ENCODE measurements at places on chromosomes 5 and 9.

GRCh38 chr5:145668714-145669113 is 166.4 kb downstream of the PRELID2 start:
- no peak for DNase-seq

- DNase-seq: no peak
These were observed 19.8 kb downstream of the ABL1 start for GRCh38 chr9:130854835-130855234.

GRCh38 chr5:94849821-94850736 is 231.6 kb downstream of the SLF1 start:
- DNase-seq: no peak

DNA sequence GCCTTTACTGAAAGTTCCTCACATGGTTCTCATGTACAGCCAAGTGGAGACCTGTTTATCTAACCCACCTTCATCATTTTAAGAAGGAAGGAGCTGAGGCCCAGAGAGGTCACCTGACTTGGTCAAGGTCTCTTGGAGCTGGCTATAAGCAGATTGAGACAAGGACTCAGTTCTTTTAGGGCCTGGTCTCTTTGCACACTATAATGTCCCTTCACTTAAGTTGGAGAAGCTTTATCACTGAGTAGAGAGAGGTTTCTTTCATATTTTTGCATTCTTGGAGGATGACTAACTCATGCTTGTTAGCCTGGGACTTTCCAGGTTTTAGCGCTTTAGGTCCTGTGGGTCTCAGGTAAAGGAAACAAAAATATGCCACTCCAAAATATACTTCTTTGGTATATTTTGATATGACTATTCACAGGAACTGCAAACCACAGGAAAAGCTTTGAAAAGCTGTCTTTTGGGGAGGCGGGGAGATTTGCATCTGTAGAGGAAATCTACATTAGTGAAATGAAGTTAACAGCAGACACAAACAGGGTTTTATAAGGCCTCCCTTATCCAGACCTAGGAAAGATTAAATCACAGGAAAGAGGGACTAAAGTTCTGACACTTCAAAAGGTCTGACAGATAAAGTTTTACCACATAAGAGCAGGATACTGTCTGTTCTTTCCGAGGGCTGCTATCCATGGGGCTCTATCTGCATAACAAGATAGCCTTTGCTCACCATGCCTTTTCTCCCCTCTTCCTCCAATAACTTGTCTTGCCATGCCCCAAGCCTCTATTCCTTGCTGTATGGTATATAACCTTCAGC is 95.8 kb upstream of the ANKRD55 start:
- DNase-seq: no peak

GRCh38 chr9:85501882-85502281 is 239.9 kb downstream of the AGTPBP1 start:
- DNase-seq: no peak

DNA sequence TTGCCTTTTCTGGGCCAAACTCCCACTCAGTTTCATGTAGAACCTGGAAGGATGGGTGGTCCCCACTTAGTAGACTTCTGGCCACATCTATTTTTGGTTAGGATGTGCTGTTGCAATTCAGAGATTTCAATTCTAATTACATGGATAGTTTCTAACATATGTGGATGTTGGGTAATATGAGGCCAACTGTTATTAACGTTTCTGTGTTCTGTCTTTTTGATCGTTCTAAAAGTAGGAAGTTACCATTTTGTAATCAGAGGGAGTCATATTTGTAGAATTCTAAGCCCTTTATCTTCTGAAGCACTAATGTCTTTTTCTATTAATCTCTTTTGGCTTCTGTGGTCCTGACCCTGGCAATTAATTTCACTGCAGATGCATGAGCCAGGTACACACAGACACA is 141.6 kb upstream of the SPEF2 start:
- DNase-seq: no peak

GRCh38 chr9:15693701-15694100 is 140.9 kb downstream of the CCDC171 start:
- DNase-seq: no peak

DNA sequence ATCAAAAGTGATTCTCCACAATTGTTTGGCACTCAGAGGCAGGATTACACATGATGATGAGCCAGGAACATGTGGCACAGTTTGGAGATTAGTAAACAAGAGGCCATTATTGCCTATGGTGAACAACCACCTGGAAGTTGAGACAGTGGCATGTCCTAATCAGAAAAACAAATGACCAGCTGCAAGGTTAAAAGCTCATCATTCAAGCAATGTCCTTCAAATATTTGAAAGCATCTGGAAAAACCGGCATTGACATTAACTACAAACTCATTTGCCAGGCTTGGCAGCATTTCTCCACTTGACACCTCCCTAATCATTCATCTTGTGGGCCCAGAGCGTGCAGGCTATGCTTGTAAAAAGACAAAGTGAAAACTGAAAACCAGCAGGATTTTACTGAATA is 80.6 kb upstream of the MEGF10 start:
- no peak for DNase-seq

DNA sequence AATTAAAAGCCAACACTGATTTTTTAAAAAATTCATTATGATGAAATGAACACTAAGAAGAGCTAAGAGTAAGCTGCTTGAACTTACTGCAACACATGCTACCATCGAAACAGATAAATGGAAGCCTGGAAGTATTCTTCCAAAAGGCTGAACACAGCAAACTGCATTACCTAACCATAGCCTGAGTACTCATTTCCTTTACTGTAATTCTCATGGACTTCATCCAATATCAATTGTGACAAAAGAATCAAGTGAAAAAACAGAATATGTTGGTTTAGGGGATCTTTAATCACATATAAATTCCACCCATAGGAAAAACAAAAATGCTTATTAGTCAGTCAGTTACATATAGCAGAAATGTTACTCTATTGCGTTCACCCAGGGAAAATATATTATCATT is 68.5 kb downstream of the DROSHA start:
- DNase-seq: no peak

- DNase-seq: peak; percentile 75
These were observed 41.7 kb downstream of the RETREG1 start for GRCh38 chr5:16574789-16575721.

GRCh38 chr9:84874596-84874995 is 205.1 kb downstream of the NTRK2 start:
- DNase-seq: no peak

DNA sequence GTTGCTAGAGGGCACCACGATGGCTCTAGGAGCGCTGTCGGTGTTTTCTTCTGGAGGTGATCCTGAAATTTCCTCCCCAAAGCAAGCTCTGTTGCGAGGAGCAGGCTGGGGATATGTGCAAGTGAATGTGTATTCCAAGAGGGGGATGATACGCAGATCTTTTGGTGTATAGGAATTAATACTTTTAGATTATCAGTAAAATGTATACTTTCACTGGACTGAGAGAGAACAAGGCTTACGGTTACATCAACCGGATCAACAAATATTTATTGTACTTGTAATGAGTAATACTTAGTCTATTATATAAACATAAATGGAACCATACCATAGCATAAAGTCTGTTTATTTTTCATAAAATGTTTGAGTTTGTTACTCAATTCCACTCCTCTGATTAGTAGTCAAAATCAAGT is 632 bp upstream of the PRKAA1 start:
- no peak for DNase-seq

DNA sequence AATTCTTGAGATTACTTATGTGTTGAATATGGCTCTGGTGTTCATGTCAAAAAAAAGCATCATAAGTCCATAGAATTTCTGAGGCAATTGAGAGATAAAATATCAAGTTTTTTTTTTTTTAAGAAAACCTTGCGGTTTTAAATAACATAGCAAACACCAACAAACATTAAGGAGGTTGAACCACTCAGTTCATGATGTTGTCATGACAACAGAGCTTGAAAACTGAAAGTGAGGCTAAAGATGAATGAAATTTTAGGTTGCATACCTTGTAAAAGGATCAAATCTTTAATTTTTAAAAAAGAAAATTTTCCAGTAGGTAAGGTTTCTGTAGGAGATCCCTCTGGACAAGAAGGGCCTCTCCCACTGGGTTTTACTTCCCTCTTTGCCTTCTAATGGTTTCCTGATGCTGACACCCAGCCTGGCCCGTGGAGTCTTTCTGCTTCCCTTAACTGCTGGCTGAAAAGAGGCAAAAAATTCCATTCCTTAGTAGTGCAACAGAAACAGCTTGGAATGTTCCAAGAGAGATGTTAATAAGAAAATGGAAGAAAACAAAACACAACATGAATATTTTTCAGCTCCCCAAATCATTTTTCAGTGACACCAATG is 60.0 kb upstream of the FER start:
- DNase-seq: no peak

- DNase-seq: no peak
These were observed 52.5 kb upstream of the PDE8B start for GRCh38 chr5:77157732-77158532.

DNA sequence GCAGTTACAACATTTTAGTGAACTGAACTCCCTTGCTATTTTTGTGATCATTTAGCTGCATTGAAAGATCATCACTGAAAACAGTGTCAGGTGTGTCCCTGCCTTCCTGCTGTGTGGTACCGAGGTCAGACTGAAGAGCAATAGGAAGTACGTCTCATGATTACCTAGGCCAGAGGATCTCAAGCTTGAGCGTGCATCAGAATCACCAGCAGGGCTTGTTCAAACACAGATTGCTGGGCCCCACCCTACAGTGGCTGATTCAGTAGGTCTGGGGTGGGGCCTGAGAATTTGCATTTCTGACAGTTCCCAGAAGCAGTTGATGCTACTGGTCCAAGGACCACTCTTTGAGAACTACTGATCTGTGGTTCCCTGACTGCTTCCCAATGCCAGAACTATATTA is 159.6 kb downstream of the ACTL7B start:
- DNase-seq: no peak

GRCh38 chr9:27785714-27786100 is 212.4 kb upstream of the C9orf72 start:
- no peak for DNase-seq

DNA sequence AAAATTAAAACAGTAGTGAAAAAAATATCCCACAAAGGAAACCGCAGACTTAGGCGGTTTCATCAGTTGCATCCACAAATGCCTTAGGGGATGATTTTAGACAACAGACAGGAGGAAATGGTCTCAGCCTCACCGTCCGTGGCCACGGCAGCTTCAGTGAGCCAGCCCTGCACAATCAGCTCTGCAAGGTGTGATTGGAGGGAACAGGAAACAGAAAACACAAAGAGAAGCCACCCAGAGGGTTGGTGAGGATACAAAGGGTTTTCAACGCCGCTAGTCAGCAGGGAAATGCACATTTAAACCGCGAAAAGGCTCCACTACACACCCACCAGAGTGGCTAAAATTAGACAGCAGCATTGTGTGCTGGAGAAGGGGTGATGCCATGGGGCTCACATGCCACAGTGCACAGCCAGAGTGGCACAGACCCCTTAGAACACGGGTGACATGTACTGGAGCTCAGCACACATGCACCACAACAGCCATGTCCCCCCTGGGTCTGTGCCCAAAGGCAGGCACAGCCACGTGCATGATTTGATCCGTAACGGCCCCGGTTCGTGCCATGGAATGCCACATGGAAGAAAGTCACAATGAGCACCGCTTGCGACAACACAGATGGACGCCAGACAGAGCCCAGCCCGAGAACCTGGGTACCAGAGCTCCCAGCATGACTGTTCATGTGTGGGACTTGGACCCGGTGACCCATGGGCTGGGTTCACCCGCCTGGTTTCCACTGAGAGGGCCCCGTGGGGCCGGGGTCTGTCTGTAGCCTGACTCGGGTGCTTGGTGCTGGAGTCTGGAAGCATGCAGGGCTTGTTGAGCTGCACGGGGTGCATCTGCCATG is 18.3 kb upstream of the TERT start:
- no peak for DNase-seq

GRCh38 chr5:133977161-133977787 is 8.8 kb upstream of the C5orf15 start:
- DNase-seq: no peak

DNA sequence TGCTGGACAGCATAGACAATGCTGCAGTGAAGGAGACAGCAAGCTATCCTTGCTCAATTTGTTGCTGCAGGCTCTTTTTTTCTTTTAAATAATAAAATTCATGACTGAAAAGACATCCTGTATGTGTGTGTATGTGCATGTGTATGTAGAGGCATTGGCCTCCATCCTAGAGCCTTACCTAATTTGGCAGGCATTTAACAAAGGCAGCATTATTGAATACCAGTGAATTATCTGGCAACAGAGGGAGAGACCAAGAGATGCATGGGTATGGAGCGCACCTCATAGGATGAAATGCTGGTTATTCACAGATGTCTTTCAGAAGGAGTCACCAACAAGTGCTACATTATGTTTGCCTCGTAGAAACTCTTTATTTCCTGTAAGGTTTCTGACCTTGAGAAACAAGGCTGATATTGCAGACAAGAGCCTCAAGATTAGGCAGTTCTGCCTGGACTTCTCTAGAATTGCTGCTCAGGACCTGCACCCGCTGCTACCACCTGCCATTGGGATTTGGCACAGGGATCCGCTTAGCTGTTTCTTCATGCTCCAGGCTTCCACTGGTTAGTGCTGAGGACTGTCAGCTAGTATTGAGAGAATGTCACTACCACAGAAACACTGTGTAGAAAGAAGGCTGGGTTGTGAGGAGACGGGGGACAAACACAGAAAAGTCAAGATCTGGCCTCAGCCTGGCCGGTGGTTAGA is 247.7 kb upstream of the RFX3 start:
- no peak for DNase-seq

DNA sequence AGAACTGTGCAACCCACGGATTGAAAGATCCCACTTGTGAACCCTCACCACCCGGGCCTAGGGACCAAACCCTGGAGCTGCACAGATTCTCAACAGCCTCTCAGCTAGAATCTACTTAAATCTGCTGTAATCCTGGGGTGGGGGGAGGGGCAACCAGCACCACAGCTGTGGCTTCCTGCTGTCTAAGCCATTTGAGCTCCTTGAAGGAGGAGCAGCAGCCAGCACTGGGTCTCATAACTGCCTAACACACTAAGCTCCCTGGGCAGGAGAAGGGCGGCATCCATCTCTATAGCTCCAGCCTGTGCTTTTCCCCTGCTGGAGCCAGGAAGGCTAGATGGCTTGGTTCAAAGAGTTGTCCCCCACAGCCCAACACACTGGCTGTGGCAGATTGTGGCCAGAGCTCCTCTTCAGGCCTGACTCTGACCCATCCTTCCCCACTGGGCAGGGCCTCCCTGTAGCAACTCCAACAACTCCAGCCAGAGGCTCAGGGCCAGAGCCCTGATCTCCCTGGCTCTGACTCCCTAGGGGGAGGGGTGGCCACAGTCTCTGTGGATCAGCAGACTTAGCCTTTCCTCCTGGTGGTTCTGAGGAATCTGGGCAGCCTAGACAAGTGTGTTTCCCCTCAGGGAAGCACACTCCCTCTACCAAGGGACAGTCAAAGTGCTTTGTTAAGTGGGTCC is 72.0 kb upstream of the C9orf72 start:
- DNase-seq: no peak

GRCh38 chr9:272251-273213 is 57.9 kb downstream of the DOCK8 start:
- no peak for DNase-seq

DNA sequence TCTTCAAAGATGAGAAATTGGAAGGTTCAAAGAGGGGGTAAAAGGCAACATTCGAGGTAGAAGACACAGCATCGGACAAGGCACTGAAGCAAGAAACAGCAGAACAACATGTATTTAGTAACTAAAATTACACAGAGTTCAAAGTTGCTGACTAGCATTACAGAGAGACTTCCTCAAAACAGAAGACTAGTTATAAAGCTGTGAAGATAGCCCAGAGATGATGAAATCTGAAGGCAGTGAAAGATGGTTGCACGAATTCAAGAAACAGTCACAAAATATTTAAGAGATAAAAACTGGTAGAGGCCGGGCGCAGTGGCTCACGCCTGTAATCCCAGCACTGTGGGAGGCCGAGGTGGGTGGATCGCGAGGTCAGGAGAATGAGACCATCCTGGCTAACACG is 16.3 kb downstream of the MAPKAP1 start:
- no peak for DNase-seq

GRCh38 chr5:150045549-150045948 is 40.8 kb downstream of the CSF1R start:
- no peak for DNase-seq

Data from right lobe of liver (tissue), 6 donors.